ENCODE measurements at places on chromosomes 3 and 15. TPM values are rescaled to one million over a fixed set of nuclear protein-coding genes. Genes with fewer than 3 reads are reported as not detected.

The NR2E3 gene
- 2.2 TPM for total RNA-seq

GRCh38 chr3:10339376-10339955 is 18.6 kb upstream of the SEC13 start:
- no peak for DNase-seq

The EPHB1 gene
- 13.3 TPM for total RNA-seq

DNA sequence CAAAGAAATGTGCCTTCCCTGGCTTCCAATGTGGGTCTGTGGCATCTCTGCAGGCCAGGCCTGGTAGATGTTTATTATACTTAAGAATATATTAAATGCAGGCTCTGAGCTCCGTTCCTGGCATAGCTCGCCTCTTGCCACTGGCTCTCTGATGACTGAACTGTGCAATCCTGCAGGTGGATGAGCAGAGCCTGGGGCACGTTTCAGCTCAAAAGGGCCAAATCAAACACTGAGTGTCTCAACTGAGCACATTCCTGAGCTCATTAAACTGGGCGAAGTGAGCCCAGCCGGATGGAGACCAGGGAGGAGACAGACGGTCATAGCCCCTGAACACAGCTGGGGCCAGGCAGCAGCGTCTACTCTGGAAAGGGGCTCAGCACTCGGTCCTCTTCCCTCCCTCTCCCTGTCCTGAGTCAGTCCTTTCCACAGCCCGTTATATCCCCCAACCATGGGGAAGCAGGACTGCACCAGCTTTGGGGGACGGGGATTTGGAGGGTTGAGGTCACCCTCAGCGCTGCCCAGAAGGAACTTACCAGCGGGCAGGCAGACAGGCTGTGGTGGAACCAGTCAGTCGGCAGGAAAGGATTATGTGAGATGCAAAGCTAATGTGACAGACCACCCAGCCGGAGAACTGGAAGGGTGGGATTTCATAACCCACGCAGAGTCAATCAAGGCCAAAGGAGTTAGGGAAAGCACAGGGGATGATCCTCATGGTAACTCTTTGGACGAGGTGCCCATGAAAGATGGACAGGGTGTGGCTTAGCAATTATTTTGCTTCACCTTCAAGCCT is 77.4 kb upstream of the ANKRD34C start:
- no peak for DNase-seq

DNA sequence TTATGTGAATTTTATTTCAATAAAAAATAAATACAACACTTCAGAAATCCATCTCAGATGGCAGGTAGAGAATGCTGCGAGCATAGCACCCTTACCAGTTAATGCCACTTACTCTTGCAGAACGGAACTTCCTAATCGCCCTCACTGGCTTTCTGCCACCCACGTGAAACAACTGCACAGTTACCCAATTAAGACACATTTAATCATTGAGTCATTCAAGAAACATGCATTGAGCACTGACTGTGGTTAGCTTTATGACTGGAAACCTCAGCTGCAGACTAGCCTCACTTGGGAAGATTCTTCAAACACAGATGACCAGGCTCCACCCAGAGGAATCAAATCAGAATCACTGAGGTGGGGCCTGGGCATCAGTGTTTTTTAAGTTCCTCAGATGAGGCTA is 5.6 kb upstream of the MFGE8 start:
- DNase-seq, result peak; percentile 67

The PPARG gene
- total RNA-seq, result 8.2 TPM

The TRIM42 gene
- not detected for total RNA-seq

The LRCH3 gene
- 56.3 TPM for total RNA-seq

DNA sequence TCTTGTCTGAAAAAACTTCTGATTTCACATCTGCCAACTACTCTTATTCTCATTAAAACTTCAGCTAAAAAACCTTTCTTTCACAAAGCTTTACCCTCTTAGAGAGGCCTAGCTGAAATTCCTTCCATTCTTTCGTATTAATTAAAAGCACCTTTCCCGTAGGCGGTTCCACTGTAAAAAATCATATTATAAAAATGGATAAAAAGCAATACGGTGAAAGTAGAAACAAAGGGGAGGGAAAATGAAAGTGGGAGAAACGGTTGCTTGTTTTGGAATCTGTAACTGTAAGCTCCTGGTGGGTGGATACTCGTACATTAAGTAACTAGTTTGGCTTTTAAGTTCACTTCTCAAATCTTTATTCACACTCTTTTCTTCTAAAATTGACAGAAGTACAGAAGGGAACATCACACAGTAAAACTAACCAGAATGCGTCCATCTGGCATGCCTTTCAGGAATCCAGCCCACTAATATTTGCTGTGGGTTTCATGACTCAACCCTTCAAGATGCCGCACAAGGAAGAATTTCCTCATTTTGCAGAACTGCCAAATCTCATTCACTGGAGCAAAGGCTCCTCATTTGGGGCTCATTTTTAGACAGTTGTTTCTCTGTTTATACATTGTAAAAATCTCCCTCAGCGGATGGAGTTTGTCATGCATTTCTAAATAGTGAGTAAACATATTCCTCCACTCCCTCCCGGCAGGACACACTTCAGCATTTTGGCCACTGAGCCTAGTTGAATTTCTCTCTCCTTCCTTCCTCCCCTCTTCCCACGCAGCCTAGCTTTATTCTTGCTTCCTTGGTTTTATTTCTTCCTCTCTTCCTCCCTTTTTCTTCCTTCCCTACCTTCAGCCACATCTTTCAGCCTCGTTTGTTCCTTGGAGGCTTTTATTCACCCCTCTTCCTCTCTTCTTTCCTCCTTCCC is 419.5 kb upstream of the NAALADL2 start:
- DNase-seq, result peak; percentile 88

DNA sequence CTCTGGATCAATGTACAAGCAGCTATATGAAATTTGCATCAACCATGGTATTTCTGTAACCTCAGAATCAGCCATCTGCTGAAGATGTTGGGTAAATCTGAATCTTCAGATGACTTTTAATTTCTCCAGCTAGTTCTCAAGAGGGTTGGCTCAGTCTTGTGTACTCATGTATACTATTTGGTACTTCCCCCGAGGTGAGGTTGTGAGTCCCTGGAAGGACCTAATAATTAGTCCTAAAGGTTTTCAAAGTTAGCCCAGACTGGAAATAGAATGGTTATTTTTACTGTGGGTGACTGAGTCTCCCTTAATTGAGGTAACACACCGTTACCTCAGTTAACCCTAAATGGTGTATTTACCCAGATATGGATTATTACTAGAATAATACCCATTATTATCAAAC is 104.3 kb upstream of the THSD4 start:
- DNase-seq, result no peak

DNA sequence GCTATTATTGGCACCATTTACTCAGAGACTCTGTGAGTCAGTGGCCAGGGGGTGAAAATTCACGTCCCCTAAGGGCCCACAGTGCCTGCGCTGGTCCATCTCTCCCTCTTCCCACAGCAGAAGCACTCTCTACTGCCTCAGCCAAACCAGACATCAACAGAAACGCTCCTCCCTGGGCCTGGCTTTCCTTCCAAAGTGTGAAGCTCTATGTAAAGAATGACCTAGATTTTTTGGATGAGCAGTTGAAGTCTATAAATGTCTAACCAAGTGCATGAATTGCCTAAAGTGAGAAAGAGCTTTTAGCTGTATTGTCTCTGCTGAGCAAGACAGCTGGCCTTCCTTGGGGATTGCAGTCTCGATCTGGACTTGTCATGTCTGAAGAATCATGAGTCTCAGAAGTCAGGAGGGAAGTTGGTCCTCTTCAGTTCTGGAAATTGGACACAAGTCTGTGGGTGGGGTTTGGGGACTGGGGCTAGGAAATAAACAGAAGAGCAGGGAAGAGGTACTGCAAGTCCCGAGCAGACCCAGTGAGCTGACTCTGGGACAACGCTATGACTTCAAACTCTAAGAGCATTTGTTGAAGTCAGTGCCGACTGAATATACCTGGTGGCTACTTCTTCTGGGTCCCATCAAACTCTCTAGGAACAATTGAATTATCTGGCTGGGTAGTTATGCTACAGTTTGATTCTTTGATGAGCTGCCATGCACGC is 29.0 kb downstream of the RASGRP1 start:
- no peak for DNase-seq

DNA sequence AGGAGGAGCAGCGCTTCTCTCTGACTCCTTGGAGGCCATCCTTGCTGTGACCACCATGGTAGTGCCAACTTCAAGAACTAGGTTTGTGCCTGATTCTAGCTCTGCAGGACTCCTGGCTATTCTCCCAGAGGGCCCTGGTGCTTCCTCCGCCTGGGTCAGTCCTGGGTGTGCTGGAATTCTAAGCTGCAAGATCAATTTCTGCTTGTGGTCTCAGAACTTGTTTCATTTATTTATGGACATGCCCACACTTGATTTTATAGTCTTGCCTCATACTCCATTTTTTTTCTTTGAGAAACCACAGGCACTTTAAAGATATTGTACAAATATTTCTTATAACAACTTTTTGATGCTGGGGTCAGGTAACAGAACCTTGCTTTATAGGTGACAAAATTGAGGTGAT is 87.6 kb downstream of the PDCD6IP start:
- no peak for DNase-seq

The EOGT gene
- total RNA-seq, result 35.5 TPM

The TBC1D21 gene
- not detected for total RNA-seq

DNA sequence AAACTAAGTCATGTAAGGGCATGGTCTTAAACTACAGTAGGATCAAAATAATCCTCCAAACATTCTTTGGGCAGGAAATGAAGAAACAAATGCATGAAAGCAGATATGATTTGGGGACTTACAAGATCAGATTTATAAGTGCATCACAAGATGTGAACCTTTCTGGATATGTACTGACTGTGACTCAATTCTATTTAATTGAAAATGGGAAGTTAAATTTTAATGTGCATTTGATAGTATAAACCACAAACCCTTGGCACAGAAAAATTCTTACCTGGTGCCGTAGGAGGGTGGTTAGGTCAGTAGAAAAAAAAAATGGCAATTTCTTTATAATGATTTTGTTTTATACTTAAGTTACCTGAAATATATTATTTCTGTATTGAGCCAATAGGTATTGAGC is 262.5 kb upstream of the TGFBR2 start:
- no peak for DNase-seq

GRCh38 chr3:8441969-8442559 is 59.6 kb upstream of the LMCD1 start:
- DNase-seq, result peak; percentile 92

GRCh38 chr15:88246666-88247446 is 9.7 kb downstream of the NTRK3 start:
- DNase-seq, result peak; percentile 90

GRCh38 chr3:3089017-3089416 is 21.2 kb downstream of the IL5RA start:
- no peak for DNase-seq

- no peak for DNase-seq
These were observed 14.7 kb downstream of the MAP2K1 start for GRCh38 chr15:66401130-66402021.

The CD276 gene
- 85.4 TPM for total RNA-seq

DNA sequence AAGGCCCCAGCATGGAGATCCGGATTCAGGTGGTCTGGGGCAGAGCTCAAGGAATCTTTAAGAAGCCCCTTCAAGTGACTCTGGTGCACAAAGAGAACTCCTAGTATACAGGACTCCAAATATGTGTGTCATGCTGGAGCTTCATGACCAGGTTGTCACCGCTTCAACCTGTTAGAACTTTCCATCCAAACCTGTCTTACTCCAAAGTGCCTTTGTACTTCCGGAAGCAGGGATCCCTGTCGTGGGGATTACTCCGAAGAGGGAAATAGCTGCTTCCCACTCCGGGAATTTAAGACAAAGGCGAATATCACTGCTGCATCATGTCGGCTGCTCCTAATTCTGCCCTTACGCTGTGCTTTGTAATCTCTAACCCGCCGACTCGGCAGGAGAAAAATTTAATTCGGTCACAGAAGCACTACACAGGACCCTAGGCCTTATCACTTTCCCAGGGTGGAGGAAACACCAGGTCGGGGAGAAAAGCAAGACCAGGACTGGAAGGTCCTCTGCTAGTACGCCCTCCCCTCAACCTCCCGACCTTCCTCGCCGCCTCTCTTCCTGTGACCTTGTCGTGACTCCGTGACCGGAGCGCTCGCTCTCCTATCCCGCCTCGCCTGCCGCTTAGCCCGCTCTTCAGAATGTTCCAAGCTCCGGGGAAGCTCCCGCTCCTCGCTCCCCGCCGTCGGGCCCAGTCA is 730 bp downstream of the HIGD1A start:
- peak; percentile 60 for DNase-seq

The SEC22C gene
- total RNA-seq, result 45.5 TPM

The FRMD4B gene
- 44.4 TPM for total RNA-seq

DNA sequence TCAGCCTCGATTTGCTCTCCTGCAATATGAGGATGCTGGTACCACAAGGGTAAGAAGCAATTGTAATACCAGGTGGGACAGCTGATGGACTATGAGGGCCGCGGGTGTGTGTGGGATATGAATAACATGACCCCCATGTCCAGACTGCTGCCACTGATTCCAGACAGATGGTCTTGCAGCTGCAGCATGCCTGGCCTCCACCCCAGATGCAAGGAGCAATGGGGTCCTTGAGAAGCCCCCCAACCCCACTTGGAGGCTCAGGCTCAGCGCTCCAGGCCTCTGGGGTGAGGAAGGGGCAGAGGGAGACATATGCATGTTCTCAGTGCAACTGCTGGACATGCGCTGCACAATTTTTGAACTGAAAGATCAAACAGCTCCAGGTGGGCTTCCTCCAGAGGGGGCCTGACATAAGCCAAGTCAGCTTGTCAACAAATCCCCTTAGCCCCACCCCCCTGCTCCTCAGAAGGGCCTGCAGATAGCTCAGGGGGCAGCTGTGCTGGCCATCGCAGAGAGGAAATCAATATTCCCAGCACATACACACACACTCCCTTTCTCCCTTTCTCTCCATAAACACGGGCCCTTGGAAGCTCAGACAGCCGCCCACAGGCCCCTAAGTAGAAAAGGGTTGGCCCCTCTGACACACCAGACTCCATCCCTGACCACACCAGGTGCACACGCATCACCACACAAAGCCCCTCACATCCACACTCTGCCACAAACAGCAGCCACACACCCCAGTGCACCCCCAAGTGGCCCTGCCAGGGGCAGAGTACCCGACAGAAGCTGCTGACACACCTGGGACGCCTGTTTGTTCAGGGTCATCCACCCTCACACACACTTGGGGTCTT is 107.0 kb downstream of the IQSEC1 start:
- DNase-seq, result no peak

DNA sequence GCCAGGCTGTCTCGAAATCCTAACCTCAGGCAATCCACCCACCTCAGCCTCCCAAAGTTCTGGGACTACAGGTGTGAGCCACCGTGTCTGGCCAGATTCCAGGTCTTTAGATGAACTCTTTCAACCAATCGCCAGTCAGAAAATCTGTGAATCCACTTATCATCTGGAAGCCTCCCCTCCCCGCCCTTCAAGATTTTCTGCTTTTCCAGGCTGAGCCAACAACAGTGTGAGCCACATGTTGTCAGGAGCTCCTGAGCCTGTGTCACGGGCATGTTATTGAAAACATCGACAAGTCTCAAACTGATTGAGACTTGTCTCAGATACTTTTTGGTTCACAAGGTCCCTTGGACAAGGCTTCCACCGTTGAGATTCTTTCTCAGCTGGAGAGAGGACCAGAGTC is 52.0 kb upstream of the TRPM1 start:
- DNase-seq, result no peak

GRCh38 chr3:194443901-194444300 is 42.9 kb downstream of the ATP13A3 start:
- no peak for DNase-seq
